Peyer's patch (tissue), 4 donors: ENCODE measurements at places on chromosomes 7 and 10. TPM values are rescaled to one million over a fixed set of nuclear protein-coding genes. Genes with fewer than 3 reads are reported as not detected.

GRCh38 chr10:98006266-98006665, 24.2 kb downstream of the CRTAC1 start:
- no peak for DNase-seq

DNA sequence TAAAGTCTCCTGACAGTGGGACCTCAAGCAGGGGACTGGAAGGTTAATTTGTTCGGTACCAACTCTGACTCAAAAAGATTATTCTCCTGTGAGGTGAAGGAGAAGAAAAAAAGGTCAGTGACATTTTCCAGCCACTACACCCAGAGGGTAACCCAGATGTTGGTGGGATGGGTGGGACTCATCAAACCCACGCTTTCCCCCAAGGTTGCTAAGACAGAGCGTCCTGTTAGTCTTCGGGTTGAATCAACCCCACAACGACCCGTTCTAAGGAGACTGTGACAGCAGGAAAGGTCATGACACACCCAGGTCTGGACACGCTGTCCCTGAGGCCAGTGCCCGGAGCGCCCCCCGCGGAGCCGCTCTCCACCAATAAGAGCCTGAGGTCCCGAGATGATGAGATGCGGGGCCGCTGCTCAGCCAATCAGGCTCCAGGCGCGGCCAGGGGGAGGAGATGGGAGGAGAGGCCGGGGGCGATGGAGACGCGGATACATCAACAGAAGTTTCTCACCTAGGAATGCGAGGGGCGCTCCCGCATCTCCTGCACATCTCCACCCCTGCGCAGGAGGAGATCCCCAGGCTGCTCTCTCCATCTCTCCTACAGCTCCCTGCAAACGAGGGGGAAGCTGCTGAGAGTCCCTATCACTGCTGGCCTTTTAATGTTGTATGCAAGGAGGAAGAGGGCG, at the start of gene WNT16:
Gene WNT16 (plus strand): TSS at position 493 of the 683 bp plus-strand sequence. CDS start 293 bp downstream, outside the sequence.
- DNase-seq = peak; percentile 34

GRCh38 chr10:23155169-23155568, 36.9 kb upstream of the PTF1A start:
- DNase-seq = no peak

DNA sequence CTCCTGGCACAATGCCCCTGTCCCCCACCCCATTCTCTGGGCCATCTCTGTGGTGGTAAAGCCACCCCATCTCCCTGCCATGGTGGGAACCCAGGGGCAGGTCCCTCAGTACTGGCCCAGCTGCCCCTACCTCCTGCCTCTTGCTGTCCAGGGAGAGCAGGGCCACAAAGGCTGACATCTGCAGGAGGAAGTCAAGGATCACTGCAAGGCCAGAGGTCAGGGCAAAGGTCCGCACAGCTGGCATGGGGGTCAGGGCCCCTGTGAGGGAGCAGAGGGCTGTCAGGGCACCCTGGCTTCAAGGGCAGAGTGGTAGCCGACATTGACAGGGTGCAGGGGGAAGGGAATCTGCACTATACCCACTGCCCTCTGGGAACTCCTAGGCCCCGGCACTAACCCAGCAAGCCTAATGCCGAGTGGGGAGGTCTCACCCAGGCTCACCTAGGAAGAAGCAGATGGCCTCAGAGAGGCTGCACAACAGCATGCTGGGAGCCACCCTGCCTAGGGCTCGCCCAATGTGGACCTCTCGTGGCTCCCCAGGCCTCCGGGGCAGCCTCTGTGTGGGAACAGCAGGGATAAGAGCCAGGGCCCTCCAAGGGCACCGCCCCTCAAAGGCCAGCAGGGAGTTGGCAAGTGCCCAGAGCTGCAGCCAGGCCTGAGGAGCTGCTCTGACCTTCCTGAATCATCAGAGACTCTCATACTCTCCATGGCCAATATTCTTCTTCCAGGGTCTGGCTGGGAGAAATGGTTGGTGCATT, 7.7 kb downstream of the NPC1L1 start:
- no peak for DNase-seq

DNA sequence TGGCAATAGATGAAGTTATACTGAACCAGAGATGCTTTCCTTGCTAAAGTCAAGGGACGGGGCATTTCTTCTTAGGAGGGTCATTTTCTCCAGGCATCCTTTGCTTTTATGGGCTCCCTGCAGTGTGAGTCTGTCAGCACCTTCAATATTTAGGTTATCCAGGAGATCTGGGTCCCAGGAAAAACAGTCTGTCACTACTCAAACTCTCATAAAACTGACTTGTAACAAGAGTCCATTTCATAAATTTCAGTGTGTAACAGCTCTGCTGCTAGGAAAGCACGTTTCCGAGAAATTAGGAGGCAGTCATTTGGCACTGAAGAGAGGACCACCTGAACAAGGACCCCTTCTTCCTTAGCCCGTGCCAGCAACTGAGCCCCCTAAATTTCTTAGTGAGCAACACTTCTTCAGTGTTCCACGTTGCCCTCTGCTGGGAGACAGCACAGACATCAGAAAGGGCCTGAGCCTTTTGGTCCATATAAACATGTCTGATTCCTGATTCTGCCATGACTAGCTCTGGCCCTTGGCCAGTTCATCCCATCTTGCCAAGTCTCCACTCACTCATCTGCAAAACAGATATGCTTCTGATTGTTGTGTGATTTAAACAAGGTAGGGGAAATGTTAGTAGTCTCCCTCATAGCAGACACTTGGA, 7.2 kb downstream of the GCC1 start:
- no peak for DNase-seq

The TBX20 gene
- total RNA-seq = not detected

The FEZF1 gene
- not detected for total RNA-seq

The GGCT gene
- total RNA-seq = 20.0 TPM
